ENCODE measurements at places on chromosomes 2 and 18.
A peak's percentile ranks its signal among the peaks of the same experiment; 100 is the strongest.

DNA sequence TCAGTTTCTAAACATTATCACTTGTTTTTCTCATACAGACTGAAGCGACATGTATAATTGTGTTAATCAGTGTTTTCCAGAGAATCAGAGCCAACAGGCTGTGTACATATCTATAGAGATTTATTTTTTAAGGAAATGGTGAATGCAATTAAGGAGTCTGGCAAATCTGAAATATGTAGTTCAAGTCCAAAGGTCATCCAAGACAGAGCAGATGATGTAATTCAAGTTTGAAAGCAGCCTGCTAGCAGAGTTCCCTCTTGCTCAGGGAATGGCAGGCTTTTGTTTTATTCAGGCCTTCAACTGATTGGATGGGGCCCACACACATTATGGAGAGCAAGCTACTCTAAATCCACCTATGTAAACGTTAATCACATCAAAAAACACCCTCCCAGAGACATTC, 282.6 kb downstream of the CBLN2 start:
- DNase-seq = no peak

DNA sequence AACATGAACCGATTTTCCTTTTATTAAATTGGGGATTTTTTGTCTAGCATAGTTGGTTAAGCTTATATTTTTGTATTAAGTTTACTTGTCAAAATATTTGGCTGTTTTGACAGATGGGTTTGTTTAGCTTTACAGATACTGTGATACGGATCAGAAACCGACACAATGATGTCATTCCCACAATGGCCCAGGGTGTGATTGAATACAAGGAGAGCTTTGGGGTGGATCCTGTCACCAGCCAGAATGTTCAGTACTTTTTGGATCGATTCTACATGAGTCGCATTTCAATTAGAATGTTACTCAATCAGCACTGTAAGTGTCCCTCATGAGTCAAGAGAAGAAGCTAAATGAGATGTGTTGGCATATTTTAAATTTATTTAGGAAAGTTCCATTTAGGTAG, 8.5 kb downstream of the PDK1 start:
- DNase-seq = no peak

- DNase-seq = no peak
Measured at GRCh38 chr2:98269274-98269673, 77.0 kb upstream of the CNGA3 start.

DNA sequence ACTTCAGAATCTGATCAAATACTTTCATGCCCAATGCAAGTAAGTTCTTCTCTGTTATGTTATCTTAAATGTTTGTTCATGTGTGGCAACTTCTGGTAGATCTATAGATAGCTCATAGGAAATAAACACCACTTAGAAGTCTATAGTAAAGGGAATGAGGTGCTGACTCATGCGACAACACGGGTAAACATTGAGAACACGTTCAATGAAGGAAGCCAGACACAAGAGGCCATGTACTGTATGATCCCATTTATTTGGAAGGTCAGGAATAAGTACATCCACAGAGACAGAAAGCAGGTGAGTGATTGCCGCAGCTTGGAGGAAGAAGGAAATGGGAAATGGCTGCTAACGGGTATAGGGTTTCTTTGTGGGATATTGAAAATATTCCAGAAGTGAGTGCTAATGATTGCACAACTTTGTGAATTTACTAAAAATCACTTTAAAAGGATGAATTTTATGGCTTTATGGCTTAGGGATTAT, 95.4 kb downstream of the ITGB1BP1 start:
- DNase-seq = no peak

DNA sequence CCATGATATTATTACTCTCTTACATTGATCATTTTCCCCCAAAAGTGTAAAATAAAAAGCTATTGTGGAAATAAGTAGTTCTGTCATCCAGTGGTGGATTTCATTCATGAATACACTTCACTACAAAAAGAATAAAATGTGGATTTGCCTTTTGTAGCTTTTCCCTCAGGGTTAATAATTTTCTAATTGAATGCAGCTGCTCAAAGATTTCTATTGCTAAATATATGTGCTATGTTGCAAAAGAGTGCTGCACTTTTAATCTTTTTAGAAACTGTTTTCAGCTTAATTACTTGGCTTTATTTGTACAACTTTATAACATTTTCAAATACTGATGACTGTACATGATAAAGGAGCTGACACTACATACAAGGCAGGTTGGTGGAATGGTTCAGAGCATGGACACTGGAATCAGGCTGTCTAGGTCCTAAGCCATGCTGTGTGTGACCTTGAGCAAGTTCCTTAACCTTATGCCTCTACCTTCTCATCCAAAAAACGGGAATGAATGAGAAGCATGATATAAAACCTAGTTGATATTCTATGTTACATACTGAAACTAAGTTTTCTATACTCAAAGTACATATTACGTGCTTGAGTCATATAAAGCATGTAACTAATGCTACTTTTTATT, 128.8 kb downstream of the THSD7B start:
- DNase-seq = no peak

GRCh38 chr2:74278176-74278575, 65.0 kb downstream of the SLC4A5 start:
- DNase-seq = no peak

DNA sequence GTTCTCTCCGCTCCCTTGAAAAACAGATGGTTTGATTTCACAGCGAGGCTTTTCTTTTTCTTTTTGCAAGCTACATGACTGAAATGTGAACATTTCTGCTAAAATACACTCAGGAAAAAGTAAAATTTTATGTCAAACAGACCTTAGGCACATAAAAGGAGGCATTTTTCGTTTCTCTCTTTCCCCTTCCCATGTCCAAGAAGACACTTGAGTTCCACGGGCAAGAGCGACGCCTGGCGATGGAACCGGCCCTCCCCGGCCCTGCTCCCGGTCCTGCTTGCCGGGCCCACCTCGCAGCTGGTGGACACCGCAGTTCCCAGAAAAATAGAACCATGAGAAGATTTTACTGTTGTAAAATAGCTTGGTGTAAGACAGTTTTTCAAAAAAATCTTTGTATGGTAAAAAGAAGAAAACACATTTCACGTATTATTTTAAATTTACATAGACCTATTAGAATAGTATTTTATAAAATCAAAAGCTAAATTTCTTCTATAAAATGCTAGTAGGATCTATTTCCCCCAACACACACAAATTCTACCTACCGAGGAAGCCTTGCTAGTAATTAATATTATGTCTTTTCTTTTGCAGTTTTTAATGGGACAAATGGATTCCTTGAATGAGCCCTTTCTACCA, 2.3 kb upstream of the ALKAL2 start:
- DNase-seq = peak; percentile 17

- DNase-seq = no peak
Measured at GRCh38 chr2:56182420-56182819, 1.4 kb upstream of the CCDC85A start.

GRCh38 chr2:18356676-18357075, 203.8 kb downstream of the RDH14 start:
- no peak for DNase-seq

- no peak for DNase-seq
Measured at GRCh38 chr18:42640160-42640559, 475.3 kb downstream of the RIT2 start.

DNA sequence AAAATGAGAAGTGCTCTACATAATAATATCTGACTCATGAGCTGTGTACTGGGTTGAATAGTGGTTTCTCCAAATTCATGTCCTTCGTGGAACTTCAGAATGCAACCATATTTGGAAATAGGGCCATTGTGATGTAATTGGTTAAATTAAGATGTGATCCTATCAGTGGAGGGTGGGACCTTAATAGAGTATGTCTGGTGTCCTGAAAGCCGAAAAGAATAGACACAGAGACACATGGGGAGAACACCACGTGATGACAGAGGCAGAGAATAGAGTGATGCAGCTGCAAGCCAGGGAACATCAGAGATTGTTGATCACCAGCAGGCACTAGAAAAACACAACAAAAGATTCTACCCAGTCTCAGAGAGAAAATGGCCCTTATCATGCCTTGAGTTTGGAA, 310.1 kb downstream of the EXOC6B start:
- DNase-seq = no peak

DNA sequence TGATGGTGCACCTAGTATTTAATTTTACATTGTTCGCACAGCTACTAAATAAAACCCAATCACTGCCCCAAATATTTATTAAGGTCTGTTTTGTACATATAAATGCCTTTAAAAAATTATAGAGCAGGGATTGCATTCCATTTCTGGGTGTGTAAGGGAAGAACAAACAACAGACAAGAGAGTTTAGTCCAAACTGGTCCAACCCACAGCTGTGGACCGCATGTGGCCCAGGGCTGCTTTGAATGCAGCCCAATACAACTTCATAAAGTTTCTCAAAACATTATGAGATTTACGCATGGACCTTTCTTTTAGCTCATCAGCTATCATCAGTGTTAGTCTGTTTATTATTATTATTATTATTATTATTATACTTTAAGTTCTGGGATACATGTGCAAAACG, 114.8 kb upstream of the LRATD1 start:
- DNase-seq = no peak

DNA sequence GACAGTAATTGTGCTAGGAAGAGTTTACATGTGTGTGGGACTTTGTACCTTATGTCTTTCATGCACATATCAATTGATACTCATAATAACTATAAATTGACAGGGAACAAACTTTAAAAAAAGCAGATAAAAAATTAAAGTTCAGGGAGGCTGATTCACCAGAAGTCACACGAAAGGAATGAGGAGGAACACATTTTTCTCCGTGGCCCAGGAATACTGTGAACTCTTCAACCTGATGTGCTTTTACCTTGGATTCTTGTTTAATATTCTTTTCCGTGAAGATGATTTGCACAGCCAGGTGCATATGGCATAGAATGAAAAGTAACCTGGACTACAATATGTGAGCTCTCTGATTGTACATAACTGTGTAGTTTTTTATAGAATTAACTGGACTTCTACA, 326.3 kb downstream of the CDH7 start:
- DNase-seq = no peak

- no peak for DNase-seq
Measured at GRCh38 chr2:48531141-48531648, 1.2 kb downstream of the STON1 start.

DNA sequence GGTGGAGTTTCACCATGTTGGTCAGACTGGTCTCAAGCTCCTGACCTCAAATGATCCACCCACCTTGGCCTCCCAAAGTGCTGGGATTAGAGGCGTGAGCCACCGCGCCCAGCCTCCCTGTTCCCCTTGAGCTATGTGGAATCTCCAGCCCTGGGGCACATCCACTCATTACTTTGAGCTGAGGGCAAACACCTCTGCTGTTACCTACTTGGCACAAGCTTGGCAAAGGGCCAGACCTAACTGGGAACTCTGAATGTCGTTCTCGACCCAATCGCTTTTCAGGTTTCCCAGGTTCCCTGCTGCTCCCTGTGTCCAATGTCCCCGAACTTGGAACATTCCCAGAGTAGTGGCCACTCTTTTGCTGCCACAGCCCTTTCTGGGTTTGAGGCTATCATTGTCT, 40.6 kb downstream of the CHST10 start:
- no peak for DNase-seq

DNA sequence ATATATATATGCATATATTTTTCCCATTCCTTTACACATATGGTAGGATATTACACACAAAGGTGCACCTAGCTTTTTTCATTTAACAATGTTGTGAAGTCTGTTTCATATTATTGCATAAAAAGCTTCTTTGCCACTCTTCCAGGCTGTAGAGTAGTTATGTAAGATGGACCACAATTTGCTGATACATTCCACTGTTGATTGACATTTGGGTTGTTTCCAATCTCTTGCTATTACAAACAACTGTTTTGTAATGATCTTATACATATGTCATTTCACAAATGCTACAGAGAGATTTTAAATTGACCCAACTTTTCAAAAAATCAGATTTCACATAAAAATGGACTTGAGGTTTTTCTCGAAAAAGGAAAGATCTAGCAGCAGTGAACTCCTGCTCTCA, 301.4 kb downstream of the CDCA7 start:
- no peak for DNase-seq

All from T-helper 2 cell (primary cell).